Activated CD4-positive, CD25-positive, alpha-beta regulatory T cell (primary cell): ENCODE measurements at places on chromosomes 1 and 21.
A peak's percentile ranks its signal among the peaks of the same experiment; 100 is the strongest.

GRCh38 chr1:26220199-26220912, 13.6 kb upstream of the CEP85 start:
- DNase-seq = no peak

DNA sequence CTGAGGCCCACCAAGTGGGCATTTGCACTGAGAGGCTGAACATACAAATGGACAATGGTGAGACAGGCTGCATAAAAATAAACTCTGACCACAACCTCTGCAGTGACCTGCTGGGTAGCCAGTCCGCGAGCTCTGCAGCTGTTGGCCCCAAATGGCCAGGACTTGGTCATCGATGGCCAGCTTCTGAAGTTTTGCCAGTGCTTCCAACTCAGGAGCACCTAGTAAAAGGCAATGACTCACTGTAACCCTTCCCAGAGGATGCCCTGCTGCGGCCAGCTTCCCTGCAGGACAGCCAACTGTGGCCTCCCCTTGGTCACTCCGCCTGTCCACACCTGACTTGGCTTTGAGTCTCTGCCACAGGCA, 185.4 kb downstream of the DYRK1A start:
- no peak for DNase-seq

DNA sequence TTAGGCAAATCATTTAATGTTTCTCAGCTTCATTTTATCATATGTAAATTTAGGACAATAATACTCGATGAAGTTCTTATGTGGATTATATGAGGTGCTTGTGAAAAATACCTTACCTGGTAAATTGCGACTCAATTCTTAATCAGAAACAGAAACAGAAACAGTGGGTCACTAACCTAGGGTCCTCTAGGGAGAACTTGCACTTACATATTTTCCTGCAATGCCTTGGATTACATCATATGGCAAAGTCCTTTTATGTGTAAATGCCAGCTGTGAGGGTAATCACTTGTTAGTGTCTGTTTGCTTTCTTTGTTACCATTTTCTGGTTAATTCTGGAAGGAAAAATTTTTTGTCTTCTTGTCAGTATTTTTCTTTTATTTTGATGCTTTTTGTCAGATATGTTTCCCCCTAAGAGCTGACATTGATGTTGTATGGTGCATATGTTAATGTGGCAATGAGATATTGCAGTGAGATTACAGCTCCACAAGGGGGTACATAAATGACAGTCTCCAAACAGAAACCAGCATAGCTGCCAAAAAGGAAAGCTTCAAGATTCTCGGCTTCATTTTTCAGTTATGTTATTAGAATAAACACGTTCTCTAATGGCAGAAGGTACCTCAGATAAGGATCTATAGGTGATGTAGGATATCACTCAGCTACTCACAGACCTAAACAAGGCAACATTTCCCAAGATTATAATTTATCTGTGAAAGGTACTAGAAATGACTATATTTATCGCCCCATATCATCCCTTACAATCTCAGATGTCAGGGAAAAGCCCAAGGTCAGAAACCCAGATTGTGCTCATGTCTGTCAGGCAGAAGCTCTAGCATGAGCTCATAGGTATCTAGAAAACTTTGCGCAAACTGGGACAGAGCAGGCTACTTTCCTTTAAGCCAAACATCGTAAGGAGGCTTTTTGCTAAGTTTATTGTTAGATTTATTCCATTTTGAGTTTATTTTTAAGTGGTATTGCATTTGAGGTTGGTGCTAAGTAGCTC, 119.9 kb downstream of the FASLG start:
- no peak for DNase-seq

- no peak for DNase-seq
These were observed 421.4 kb upstream of the B3GALT2 start for GRCh38 chr1:193607787-193608186.

GRCh38 chr21:27804515-27804914, 837.6 kb upstream of the ADAMTS5 start:
- DNase-seq = no peak

GRCh38 chr1:12177999-12178441, 11.2 kb downstream of the TNFRSF1B start:
- DNase-seq = peak; percentile 93

DNA sequence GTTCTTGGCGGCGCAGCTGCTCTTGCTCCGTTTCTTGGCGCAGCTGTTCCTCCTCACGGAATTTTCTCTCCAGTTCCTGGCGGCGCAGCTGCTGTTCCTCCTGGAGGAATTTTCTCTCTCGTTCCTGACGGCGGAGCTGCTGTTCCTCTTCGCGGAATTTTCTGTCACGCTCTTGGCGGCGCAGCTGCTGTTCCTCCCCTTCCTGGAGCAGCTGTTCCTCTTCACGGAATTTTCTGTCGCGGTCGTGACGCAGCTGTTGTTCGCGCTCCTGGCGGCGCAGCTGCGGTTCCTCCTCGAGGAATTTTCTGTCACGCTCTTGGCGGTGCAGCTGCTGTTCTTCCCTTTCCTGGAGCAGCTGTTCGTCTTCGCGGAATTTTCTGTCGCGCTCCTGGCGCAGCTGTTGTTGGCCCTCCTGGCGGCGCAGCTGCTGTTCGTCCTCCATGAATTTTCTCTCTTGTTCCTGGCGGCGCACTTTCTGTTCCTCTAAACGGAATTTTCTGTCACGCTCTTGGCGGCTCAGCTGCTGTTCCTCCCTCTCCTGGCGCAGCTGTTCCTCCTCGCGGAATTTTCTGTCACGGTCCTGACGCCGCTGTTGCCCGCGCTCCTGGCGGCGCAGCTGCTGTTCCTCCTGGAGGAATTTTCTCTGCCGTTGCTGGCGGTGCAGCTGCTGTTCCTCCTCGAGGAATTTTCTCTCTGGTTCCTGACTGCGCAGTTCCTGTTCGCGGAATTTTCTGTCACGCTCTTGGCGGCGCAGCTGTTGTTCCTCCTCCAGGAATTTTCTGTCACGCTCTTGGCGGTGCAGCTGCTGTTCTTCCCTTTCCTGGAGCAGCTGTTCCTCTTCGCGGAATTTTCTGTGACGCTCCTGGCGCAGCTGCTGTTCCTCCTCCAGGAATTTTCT, 7.0 kb downstream of the TCHH start:
- no peak for DNase-seq

GRCh38 chr1:116572099-116572498, 1.3 kb upstream of the CD58 start:
- no peak for DNase-seq

- no peak for DNase-seq
These were observed 503.9 kb upstream of the USP24 start for GRCh38 chr1:55718758-55719671.

DNA sequence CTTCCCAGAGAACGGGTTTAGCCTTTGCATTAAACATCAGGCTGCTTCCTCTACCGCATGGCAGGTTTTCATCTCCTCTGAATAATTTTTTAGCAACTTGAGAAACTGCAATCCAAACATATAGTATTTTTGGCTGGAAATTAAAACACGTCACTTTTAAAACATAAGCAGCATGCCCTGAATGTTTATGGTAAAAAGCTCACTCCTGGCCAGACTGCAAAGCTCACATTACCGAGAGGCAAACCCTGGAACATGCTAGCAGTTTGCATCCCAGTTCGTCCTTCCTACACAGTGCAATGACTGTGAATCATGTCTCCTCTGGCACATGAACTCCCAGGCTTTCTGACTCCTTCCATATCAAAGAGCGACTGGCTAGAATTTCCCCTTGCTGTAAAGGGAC, 312.3 kb downstream of the RRAGC start:
- DNase-seq = no peak

GRCh38 chr1:154344977-154345837, 19.9 kb downstream of the ATP8B2 start:
- DNase-seq = peak; percentile 43

DNA sequence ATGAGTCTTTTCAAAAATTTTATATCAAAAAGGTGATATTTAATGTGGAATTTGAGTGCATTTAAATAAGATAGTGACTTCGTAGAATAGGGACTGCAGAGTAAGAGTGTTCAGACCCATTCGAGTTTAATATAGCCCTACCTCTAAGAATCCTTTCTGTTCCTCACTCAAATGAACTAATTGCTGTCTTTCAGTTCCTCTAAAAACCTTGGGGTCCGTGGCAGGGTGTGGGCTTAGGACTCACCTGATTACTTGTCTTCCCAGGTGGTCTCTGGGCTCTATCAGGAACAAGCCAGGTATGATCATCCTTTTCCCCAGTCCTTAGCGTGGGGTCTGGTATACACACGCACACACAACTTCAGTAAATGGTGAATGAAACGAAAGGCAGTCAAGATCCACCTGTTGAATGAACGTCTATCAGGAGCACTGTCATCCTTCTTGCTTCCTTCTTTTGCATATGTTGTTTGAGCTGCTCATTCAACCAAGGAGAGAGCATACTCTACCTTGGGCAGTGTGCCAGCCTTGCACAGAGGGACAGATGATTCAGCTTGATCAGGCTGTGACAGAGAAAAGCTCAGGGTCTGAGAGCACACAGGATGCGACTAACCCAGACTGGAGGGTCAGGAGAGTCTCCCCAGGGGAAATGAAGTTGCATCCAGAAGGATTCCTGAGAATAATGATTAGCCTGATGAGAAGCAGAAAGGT, 1.2 kb upstream of the RNF11 start:
- peak; percentile 4 for DNase-seq

GRCh38 chr1:61130338-61131000, 48.1 kb downstream of the NFIA start:
- no peak for DNase-seq

- no peak for DNase-seq
These were observed 39.1 kb downstream of the PCSK9 start for GRCh38 chr1:55078470-55078869.

DNA sequence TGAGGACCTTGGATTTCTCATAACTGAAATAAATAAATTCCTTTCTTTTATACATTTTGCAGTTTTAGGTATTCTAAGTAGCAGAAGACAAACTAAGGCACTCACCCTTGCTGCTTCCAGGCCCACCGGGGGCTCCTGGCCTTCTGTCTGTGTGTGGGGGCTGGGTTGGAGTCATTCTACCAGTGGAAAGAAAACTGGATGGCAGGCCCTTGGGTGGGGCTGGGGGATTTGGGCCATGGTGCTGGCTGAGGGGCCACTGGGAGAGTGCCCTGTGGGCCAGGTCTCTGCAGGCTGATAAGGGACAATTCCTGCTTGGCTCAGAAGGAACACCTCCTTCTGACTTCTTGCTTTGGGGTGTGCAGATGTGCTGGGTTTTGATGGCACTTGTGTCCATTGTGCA, 54.0 kb upstream of the CSF3R start:
- no peak for DNase-seq

- no peak for DNase-seq
These were observed at the start of gene CBR3 for GRCh38 chr21:36134803-36135390. Gene CBR3 (plus strand): TSS chr21:36135079. CDS start chr21:36135193, 114 bp downstream.

DNA sequence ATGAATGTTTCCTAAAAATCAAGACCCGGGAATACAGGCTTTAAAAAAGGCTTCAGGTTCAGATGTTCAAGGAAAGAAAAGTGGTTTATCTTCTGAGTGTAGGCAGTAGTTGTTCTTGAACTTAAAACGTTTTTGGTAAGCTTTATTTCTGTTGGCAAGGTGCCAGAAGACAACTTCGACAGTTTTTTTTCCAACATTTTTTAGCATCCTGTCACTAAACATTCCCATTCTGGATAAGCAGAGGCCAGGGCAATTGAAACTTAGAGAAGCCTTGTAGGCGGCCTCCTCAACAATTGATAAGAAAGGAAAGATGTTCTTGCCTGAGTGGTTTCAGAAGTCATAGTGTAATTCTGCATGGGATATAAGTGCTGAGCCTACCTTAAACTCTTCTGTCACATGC, 66.7 kb downstream of the PATJ start:
- no peak for DNase-seq

GRCh38 chr1:55049271-55049913, 10.0 kb downstream of the PCSK9 start:
- DNase-seq = no peak

DNA sequence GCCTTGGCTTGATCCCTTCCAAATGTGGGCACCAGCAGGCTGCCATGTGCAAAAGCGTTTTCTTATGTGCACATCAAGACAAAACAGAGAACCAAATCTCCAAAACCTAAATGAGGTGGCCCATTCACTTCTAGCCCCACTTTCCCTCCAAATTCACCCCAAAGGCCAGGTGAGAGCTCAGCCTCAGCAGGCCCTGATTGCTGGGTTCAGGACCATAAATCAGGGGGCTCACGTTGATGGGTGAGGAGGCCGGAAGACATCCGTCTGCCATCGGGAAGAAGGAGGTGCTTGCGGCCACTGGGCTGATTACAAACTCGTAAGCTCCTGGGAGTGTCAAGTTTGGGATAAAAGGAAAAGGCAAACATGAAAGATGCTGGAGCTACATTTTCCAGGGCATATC, 86.7 kb upstream of the CLDN14 start:
- DNase-seq = no peak

DNA sequence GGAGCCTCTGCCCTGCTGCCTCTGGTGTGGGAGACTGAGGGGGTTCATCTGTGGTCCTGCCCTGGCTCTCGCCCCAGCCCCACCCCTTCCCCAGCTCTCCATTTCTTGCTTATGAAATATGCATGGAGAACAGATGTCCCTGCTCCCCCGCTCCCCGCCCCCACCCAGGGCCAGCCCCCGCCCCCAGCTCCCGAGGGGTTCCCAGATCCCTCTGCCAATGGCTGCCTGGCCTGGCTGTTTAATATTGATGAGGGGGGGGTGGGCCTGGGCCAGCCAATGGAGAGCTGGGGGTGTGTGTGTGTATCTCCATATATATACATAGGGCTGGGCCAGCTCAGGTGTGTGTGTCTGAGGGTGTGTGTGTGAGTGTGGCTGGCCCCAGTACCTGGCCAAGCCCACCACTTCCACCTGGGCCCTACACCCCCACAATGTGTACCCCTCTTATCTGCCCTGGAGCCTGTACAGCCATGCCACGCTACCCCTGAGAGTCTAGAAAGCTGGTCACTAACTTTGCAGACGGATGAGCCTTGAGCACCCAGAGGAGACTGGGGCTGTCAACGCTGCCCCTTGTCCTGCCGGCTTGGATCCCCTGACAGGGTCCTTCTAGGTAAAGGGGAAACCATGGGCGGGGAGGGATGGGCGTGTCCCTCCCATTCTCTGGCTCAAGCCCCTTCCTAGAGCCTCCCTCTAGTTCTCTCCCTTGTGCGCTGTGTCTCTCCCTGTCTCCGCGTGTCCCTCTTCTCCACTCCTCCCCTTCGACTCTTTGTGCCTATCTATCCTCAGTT, at the start of gene NHLH1:
Gene NHLH1 (plus strand): TSS at position 341 of the 785 bp plus-strand sequence. CDS start 3,661 bp downstream, outside the sequence.
- DNase-seq = no peak

- no peak for DNase-seq
These were observed 104.2 kb downstream of the KIAA0319L start for GRCh38 chr1:35453031-35453430.

GRCh38 chr1:66563941-66564630, 30.1 kb downstream of the SGIP1 start:
- DNase-seq = no peak

GRCh38 chr1:14724678-14725077, 126.2 kb downstream of the KAZN start:
- no peak for DNase-seq

GRCh38 chr1:215672482-215672881, 105.4 kb downstream of the KCTD3 start:
- DNase-seq = no peak

- no peak for DNase-seq
These were observed 87.1 kb upstream of the LRRC8D start for GRCh38 chr1:89733748-89734147.

DNA sequence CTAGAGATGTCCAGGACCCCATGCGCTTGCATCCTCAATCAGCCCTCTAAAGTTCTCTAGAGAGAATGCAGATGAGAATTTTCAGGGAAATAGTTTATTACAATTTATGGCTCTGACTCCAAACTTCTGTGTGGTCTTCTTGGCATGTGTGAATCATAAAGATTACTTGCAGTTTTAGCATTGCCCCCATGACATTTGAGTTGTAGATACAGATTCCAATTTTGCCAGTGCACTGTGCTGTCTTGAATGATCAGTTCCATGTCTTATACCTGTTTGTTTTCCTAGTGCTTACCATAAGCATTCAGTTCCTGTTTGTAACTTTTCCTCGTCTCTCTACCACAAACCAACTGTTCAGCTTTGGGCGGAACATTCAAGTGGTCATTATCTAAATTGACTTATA, 4.8 kb downstream of the KRTAP21-3 start:
- no peak for DNase-seq
